Psoas muscle (tissue), 8 donors: ENCODE measurements at places on chromosomes 1 and 21.

DNA sequence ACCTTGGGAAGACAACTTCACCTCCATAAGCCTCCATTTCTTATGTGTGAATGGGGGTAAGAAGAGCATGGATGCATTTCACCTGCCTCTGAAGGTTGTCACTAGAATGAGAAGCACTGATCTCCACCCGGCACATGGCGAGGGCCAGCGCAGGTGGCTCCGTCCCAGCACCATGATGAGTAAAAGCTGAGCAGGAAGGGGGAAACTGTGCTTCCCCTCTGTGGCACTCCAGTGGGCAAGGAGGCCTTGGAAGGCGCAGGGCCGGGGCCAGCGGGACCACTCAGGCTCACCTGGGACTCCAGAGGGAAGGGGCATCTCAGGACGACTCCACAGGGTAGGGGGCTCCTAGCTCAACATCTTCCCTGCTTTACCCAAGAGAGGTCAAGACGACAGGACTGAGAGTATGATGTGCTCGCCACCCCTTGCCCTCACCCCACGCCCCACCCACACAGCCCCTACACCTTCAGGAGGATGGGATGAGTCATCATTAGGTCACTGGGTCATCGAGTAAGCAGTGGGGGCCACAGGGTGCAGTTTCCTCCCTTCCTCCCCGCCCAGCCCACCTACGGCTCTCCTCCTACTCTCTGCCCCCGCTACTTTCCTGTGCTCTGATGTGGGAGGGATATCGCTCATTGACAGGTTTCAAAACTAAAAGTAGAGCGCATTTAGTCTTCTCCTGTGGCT is 112.1 kb downstream of the HIVEP3 start:
- DNase-seq, result no peak
- H3K4me1 ChIP-seq, result peaks cover 25% of the 10 kb centered on the region
- no peak overlapping the region for H3K4me3 ChIP-seq
- peak overlapping the region; percentile 42 for H3K27ac ChIP-seq
- no peaks in the 10 kb centered on the region for H3K36me3 ChIP-seq

DNA sequence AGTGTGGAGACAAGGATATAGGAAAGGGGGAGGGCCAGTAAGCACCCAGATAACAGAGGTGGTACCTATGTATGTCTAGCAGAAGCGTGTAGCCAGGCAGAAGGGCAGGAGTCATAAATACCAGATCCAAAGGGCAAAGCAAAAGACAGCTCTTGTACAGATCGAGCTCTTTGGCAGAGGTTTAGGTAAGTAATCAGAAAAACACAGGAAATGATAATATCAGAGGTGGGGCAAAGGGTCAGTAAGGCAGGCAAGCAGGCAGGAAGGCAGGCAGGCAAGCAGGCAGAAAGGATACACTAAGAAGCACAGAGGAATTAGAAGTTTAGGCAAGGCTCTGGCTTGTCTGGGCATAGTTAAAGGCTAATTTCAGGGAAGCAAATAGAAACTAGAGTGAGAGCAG is 22.7 kb upstream of the SLFNL1 start:
- peaks cover 42% of the 10 kb centered on the region for H3K36me3 ChIP-seq
- H3K4me1 ChIP-seq, result peaks cover 26% of the 10 kb centered on the region
- DNase-seq, result no peak

- no peak overlapping the region for H3K4me3 ChIP-seq
- no peak for DNase-seq
- no peaks in the 10 kb centered on the region for H3K4me1 ChIP-seq
- H3K27me3 ChIP-seq, result no peaks in the 10 kb centered on the region
- no peak overlapping the region for H3K27ac ChIP-seq
- peaks cover 12% of the 10 kb centered on the region for H3K36me3 ChIP-seq
These were observed 66.6 kb downstream of the SLC37A1 start for GRCh38 chr21:42580076-42580792.

GRCh38 chr1:199122532-199123311 is 483.9 kb downstream of the PTPRC start:
- H3K4me3 ChIP-seq, result no peak overlapping the region
- H3K27me3 ChIP-seq, result no peaks in the 10 kb centered on the region
- DNase-seq, result no peak

GRCh38 chr1:100265562-100265930 is 470 bp upstream of the RTCA start:
- no peak for DNase-seq
- H3K27me3 ChIP-seq, result no peaks in the 10 kb centered on the region
- peaks cover 4% of the 10 kb centered on the region for H3K36me3 ChIP-seq
- H3K4me3 ChIP-seq, result peak overlapping the region; percentile 97
- peaks cover 11% of the 10 kb centered on the region for H3K4me1 ChIP-seq
- H3K27ac ChIP-seq, result peak overlapping the region; percentile 87

- no peak overlapping the region for H3K4me3 ChIP-seq
- no peaks in the 10 kb centered on the region for H3K36me3 ChIP-seq
- H3K27me3 ChIP-seq, result no peaks in the 10 kb centered on the region
- DNase-seq, result no peak
- H3K4me1 ChIP-seq, result no peaks in the 10 kb centered on the region
These were observed 81.0 kb downstream of the TAS1R2 start for GRCh38 chr1:18778437-18778836.

DNA sequence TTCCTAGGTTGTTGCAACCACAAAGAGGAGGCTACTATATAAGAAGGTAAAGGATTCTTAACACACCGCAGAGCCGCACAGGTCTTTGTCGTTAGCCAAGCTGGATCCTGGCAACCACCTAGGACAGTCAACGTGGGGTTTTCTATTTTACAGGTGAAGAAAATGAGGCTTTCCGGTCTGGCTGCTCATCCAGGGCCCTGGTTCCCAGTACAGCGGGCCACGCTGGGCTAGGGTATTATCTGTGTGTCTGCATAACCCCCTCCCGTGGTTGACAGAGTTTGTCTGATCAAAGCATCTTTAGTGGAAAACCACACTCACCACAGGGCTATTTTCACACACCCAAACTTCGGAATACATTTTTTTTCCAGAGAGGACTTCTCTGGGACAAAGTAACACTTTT is 39.0 kb upstream of the PDE9A start:
- no peaks in the 10 kb centered on the region for H3K36me3 ChIP-seq
- no peaks in the 10 kb centered on the region for H3K4me1 ChIP-seq
- H3K4me3 ChIP-seq, result no peak overlapping the region
- DNase-seq, result no peak
- no peaks in the 10 kb centered on the region for H3K27me3 ChIP-seq

DNA sequence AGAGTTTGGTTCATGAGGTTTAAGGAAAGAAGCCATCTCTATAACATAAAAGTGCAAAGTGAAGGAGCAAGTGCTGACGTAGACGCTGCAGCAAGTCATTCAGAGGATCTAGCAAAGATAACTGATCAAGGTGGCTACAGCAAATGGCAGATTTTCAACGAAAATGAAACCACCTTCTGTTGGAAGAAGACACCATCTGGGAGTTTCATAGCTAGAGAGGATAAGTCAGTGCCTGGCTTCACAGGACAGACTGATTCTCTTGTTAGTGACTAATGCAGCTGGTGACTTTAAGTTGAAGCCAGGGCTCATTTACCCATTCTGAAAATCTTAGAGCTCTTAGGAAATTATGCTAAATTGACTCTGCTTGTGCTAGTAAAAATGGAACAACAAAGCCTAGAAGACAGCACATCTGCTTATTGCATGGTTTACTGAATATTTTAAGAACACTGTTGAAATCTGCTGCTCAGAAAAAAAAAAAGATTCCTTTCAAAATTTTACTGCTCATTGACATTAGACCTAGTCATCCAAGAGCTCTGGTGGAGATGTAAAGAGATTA is 10.5 kb downstream of the MAEL start:
- H3K36me3 ChIP-seq, result no peaks in the 10 kb centered on the region
- no peak overlapping the region for H3K4me3 ChIP-seq
- H3K27ac ChIP-seq, result no peak overlapping the region
- DNase-seq, result no peak

GRCh38 chr21:15283789-15284188 is 219.0 kb upstream of the NRIP1 start:
- H3K4me1 ChIP-seq, result peaks cover 17% of the 10 kb centered on the region
- no peaks in the 10 kb centered on the region for H3K27me3 ChIP-seq
- no peak for DNase-seq
- H3K4me3 ChIP-seq, result no peak overlapping the region
- H3K27ac ChIP-seq, result no peak overlapping the region

GRCh38 chr21:17900281-17900989 is 81.3 kb upstream of the C21orf91 start:
- no peaks in the 10 kb centered on the region for H3K36me3 ChIP-seq
- H3K4me3 ChIP-seq, result no peak overlapping the region
- no peak overlapping the region for H3K27ac ChIP-seq

DNA sequence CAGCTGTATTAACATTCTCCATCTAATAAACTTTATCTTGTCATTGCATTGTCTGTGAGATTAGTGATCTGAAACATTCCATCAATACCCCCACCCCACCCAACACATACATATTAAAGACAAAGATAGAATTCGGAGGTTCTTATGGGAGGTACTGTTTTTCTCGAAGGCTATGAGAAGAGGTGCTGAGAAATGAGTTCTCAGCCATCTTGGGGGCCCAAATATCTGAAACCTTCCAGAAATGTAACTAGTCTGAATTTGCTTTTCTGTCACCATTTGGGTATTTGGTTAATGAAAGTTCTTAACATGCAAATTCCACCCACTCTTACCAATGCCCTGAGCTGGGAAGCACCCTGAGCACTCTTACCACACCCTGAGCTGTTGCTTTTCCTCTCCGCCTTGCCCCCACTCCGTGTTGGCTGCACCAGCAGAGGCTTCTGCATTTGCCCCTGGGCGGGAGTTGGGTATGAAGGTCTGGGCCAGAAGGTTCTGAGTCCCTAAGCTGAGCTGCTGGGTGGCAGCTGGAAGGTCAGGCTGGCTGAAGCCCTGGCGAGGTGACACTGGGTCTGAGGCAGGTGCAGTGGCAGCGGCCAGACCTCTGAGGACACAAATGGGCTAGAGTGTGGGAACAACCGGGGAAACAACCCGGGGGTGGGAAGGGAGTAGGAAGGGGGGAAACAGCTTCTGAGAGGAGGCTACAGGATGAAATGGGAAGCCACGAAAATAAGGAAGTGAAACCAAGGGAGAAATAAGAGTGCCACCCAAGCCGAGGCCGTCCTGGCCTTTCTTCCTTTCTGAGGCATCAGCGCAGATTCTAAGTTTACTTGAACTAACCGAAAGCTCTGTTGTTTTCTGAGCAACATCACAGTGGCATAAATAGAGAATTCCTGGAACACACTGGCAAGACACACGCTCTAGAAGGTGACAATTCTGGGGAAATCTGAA is 26.3 kb upstream of the IER5 start:
- H3K4me1 ChIP-seq, result peaks cover 36% of the 10 kb centered on the region
- H3K27me3 ChIP-seq, result no peaks in the 10 kb centered on the region
- peak; percentile 60 for DNase-seq
- no peaks in the 10 kb centered on the region for H3K36me3 ChIP-seq
- peak overlapping the region; percentile 54 for H3K4me3 ChIP-seq

DNA sequence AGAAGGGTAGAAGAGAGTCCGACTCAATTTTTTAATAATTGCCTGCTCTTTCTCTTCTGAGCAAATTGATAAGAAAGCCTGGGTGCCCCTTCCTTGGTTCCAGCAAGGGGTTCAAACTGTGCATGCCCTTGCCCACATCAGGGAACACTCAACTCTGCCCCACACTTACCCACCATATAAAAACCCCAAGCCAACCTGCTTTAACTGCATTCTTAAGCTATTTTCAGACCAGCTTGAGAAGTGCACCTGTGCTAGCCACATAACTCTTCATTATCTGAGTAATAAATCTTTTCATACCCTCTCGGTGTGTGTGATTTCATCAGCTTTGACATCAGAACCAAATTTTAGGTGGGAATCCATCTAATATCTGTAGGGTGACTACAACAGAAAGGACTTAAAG is 509.6 kb downstream of the MRPL39 start:
- no peak for DNase-seq
- no peak overlapping the region for H3K4me3 ChIP-seq
- H3K36me3 ChIP-seq, result no peaks in the 10 kb centered on the region
- H3K27me3 ChIP-seq, result no peaks in the 10 kb centered on the region
- no peak overlapping the region for H3K27ac ChIP-seq

GRCh38 chr1:207810173-207810572 is 58.3 kb downstream of the CD46 start:
- no peak for DNase-seq
- H3K27me3 ChIP-seq, result no peaks in the 10 kb centered on the region
- peaks cover 97% of the 10 kb centered on the region for H3K36me3 ChIP-seq
- peaks cover 98% of the 10 kb centered on the region for H3K4me1 ChIP-seq
